ENCODE measurements at places on chromosomes 6 and 20.

DNA sequence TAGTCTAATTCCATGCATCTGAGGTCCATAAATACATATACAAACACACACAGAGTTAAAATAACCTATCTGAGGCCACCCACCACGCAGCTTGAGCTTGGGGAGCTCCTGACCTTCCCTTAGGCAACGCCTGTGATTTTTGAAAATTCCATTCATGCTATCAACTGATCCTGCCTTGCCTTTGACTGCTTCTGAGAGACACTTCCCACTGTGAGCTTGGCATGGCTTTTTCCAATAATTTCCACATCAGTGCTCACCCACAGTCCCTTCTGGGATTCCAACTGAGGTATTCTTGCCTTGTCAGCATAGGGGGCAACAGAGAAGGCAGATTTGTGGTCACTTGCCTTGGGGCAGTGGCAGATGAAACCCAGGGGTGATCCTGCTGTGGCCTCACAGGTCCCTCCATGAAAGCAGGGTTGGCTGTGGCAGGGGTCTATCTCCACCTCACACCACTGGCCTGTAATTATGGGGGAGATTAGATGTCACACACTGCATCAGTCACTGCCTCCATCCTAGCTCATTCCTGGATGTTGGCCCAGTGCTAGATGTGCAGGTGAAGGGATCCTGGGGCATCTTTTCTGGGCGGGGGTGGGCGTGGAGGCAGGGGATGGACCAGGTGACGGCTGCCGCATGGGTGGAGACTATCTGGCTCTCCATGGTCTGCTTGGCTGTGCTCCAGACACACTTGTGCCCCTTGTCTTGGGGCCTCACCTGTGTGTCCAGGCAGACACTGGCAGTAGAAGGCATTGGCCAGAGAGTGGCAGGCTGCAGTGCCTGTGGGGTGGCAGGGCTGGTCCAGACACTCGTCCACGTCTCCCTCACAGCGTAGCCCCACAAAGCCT is 11.2 kb upstream of the GPSM3 start:
- DNase-seq = no peak

DNA sequence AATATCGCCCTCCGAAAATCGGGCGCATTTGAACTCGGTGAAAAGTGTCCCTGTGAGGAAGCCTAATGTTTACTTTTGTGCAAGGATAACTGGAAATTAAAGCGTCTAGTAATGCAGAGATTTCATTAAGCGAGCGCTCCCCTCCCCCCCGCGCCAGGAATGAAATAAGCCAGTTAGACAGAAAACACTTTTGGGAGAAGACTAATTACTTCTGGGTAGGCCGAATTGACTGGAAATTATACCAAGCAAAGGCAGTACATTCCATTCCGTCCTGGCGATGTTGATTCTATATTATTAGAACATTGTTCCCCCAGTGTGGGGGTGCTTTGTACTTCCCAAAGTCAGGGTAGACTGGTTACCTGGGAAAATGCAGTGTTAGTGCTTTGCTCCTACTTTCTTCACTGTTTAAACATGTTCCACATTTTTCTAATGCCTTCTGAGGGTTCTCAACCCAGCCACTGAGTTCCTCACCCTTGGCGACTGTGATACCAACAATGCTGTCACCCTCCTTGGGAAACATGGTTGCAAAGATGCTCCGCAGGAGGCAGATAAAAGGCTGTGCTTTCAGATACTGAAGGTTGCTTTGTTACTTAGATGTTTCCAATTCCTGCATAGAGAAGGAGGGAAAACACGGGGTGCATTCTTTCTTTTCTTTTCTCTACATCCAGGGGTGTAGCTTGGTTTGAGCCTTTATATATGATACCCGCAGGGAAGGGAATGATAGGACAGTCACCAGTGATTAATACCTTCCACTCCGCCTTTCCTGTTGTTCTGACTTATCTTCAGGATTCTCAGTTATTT is 2.6 kb downstream of the GJA1 start:
- DNase-seq = no peak

DNA sequence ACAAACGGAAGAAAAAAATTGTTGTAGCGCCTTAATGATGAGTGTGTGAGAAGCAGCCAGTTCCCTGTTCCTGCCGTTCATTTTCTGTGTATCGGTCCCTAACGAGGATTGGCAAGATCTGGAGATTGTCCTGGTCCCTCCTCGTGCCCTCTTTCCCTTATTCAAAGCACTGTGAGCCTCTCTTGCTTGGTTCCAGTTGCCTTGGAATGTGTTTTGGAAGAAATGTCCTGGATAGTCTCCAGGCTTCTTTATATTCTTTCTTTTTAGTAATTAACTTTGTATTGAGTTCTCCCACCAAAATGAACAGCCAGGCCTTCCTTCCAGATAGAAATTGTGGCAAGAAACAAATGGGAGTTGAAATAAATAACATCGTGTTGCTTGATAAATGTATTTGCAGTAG is 348.3 kb downstream of the CDH26 start:
- no peak for DNase-seq

GRCh38 chr6:126131246-126131645 is 144.9 kb downstream of the TRMT11 start:
- DNase-seq = no peak

- no peak for DNase-seq
Measured at GRCh38 chr6:82040405-82041221, 206.9 kb downstream of the IBTK start.

- DNase-seq = peak; percentile 87
Measured at GRCh38 chr20:31661625-31662371, 24.1 kb downstream of the COX4I2 start.

GRCh38 chr6:4264081-4264480 is 128.7 kb upstream of the ECI2 start:
- no peak for DNase-seq

DNA sequence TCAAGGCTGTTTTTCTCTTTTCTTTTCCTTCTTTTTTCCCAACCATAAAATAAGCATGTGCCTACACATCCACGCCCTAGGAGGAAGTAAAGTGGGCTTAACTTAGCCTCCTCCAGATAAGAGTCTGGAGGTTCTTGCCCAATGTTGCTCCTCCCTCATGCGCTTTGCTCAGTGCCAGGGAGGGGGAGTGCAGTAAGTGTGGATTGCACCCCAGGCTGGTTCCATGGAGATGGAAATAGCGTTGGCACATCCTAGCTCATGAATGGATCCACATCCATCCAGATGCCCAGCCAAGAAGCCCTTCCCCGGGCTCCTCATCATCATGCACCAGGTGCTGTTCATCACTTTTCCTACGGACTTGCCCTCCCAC is 58.2 kb downstream of the NEDD9 start:
- no peak for DNase-seq

- no peak for DNase-seq
Measured at GRCh38 chr20:36268440-36269342, 32.4 kb downstream of the AAR2 start.

- peak; percentile 51 for DNase-seq
Measured at GRCh38 chr6:157019115-157019641, 242.0 kb downstream of the ARID1B start.

- DNase-seq = no peak
Measured at GRCh38 chr6:31710523-31711219, 4.0 kb downstream of the LY6G6F start.

GRCh38 chr6:147603392-147604081 is 95.0 kb downstream of the SAMD5 start:
- no peak for DNase-seq

DNA sequence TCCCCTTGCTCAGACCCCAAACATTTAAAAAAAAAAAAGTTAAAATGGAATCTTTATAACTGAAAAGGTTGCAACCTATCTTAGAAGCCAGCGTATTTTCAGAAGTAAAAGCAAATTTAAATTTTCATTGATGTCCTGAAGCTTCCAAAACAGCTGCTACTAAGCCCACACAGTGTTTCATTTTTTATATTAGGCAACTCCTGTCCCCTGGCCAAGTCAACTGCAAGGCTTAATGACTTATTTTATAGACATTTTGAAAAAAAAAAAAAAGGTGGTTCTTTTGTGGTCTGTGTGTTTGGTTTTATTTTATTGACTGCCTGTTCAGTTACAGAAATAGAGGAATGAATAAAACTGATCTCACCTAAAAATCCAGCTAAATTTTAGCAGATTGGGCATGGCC is 13.0 kb downstream of the CFAP61 start:
- no peak for DNase-seq

DNA sequence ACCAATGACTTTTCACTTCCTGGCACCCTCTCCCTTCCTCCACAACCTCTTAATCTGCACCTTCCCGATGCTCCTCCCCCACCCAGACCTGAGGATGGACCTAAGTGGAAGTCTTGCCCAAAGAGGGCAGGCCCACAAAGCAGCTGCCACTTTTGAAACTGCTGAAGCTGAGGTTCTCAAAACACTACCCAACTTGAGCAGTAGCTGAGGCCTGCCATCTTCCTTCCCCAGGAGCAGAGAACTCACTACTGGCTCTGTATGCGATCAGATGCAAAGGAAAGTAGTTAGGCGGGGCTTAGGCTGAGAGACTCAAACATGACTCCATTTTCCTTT is 1.5 kb downstream of the HM13 start:
- DNase-seq = no peak

GRCh38 chr6:7543789-7544424 is 2.4 kb downstream of the DSP start:
- no peak for DNase-seq

DNA sequence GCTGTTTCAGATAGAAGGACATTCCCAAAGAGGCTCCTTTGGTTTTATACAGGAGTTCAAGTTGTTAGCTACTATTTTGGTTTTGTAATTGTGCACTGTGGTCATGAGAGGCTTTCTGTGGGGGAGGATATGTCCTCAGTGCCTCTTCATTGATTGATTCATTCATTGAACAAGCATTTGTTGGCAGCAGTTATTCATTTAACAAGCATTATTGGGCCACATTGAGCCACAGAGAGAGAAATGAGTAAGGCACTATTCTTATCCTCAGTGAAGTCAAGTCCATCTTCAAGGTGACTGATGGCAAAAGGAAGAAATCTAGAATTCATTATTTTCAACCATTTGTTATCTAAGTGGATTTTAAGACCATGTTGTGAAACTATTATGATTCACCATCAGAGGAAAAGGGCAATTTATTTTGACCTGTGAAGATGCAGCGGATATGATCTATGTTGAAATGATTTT is 697.2 kb upstream of the CITED2 start:
- no peak for DNase-seq

DNA sequence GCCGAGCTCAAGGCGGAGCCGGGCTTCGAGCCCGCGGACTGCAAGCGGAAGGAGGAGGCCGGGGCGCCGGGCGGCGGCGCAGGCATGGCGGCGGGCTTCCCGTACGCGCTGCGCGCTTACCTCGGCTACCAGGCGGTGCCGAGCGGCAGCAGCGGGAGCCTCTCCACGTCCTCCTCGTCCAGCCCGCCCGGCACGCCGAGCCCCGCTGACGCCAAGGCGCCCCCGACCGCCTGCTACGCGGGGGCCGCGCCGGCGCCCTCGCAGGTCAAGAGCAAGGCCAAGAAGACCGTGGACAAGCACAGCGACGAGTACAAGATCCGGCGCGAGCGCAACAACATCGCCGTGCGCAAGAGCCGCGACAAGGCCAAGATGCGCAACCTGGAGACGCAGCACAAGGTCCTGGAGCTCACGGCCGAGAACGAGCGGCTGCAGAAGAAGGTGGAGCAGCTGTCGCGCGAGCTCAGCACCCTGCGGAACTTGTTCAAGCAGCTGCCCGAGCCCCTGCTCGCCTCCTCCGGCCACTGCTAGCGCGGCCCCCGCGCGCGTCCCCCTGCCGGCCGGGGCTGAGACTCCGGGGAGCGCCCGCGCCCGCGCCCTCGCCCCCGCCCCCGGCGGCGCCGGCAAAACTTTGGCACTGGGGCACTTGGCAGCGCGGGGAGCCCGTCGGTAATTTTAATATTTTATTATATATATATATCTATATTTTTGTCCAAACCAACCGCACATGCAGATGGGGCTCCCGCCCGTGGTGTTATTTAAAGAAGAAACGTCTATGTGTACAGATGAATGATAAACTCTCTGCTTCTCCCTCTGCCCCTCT is 1.1 kb downstream of the CEBPB start:
- peak; percentile 75 for DNase-seq

- DNase-seq = no peak
Measured at GRCh38 chr6:43101497-43101896, 25.4 kb downstream of the PTK7 start.

DNA sequence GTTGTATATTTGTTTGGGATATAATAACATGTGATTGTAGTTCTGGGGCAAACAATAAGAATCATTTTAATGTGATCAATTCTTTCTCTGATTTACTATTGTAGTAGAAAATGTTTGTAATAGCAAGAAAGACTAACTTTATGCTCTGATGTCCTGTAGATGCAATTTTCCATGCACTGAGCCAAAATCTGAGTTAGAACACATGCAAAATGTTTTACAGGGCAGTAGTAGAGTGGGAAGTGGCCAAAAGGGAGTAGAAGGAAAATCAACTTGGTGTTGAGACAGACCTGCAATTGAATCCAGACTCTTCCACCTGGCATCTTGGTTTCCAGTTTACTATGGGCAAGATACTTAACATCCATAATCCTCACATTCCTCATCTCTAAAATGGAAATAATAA is 93.5 kb upstream of the BMP5 start:
- no peak for DNase-seq

GRCh38 chr20:31579245-31579644 is 25.8 kb upstream of the ID1 start:
- DNase-seq = no peak

DNA sequence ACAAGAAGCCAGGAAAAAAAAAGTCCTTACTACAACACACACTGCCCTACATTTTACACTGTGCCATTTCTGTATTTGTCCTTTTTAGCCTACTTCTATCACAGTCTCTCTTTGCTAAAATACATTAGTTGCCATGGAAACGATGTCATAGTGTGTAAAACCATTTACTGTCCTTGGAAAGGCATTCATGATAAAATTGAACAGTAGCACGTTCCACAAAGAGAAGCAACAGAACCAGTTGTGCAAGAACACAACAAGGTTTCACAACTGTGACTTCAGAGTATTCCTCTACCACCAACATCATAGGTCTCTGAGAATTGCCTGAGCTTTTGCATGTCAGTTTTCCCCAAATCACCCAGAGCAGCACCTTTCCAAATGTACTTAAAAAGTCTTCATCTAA is 20.5 kb downstream of the FYN start:
- DNase-seq = no peak

DNA sequence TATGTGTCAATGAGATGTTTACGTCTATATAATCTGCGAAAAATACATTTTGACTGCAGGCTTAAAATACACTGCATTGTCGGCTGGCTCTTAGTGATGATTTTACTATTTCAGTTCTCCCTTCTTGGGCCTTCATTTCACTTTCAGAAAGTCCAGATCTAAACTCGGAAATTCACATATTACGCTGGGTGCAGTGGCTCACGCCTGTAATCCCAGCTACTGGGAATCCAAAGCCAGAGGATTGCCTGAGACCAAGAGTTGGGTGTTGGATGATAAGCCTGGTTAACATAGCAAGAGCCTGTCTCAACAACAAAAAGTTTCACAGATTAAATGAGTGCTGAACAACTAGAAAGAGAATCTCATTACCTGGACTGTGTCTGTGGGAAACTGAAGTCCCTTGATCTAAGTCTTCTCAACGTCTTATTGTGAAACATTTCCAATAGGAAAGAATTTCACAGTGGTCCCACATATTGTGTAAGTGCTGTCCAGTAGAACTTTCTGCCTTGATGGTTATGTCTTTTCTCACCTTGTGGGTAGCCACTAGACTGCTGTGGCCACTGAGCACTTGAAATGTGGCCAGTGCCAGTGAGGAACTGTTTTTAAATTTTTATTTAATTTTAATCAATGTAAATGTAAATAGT is 1.9 kb downstream of the GINM1 start:
- DNase-seq = peak; percentile 9
